Stimulated activated CD4-positive, alpha-beta T cell treated with anti-CD3 and anti-CD28 coated beads, Interleukin-4, amount 100 ng/mL, for 24 hours (primary cell): ENCODE measurements at places on chromosomes 13 and 19.

GRCh38 chr19:33674626-33675367, 53.0 kb downstream of the CHST8 start:
- no peak for DNase-seq

DNA sequence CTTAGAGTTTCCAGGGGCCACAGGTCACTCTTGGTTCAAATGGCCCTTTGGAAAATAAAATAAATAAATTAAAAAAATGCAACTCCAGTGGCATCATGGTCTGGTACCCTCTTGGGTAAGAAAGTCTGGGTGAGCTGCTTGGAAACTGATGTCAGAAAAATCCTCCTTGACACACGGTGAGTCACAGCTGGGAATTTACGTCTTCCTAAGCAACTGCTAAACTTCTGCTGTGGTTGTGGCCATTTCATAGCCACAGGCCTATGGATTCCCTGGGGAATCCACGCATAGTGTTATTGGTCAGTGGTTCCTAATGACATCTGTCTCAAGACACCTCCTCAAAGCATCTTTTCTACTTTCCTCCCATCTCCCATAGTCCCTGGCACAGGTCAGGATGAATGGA, 220.8 kb downstream of the COG6 start:
- no peak for DNase-seq

GRCh38 chr13:110499621-110500281, 61.8 kb downstream of the RAB20 start:
- DNase-seq, result no peak

GRCh38 chr13:34816245-34816884, 125.7 kb upstream of the NBEA start:
- no peak for DNase-seq

DNA sequence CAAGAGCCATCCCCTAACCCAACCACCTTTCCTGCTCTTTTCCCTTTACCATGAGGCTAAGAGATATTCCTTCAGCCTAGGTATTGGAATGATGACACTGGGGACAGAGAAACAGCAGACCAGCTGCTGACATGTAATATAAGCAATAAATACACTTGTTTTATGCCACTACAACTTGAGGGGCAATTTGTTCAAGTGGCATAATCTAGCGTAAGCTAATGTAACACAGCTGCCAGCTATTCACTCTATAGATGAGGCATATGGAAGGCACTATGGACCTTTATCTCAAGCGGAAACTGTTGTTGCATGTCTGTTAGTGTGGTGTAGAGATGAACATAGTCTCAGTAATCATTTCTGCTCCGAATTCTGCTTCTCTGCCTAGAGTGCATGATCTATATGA, 111.1 kb downstream of the STARD13 start:
- DNase-seq, result no peak

DNA sequence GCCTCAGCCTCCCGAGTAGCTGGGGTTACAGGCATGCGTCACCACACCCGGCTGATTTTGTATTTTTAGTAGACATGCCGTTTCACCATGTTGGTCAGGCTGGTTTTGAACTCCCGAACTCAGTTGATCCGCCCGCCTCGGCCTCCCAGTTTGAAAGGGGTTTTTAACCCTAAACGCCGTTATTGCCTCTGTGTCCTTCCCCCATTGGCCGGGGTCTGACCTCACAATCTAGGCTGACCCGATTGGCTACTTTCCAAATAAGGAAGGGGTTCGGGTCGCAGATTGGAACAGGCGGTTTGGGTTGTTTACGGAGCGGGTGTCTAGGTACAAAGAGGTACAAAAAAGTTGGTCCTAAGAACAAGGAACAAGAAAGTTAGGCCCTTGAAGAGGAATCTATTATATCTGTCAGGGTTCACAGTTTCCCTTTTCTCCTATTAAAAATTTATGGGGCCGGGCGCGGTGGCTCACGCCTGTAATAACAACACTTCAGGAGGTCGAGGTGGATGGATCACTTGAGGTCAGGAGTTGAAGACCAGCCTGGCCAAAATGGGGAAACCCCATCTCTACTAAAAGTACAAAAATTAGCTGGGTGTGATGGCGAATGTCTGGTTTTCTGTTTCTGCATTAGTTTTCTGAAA, 1.0 kb downstream of the ZNF253 start:
- peak; percentile 52 for DNase-seq

- DNase-seq, result no peak
These were observed 389.3 kb downstream of the DACH1 start for GRCh38 chr13:71477735-71478134.

GRCh38 chr19:55441319-55441691, 1.8 kb downstream of the SHISA7 start:
- DNase-seq, result no peak

DNA sequence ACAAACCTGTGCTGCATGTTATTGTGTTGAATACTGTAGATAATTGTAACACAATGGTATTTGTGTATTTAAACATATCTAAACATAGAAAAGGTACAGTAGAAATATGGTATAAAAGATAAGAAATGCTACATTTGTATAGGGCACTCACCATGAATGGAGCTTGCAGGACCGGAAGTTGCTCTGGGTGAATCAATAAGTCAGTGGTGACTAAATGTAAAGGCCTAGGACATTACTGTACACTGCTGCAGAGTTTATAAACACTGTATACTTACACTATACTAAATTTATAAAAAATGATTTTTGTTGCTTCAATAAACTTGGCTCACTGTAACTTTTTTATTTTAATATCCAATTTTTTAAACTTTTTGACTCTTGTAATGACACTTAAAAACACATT, 34.4 kb downstream of the LMO7 start:
- DNase-seq, result no peak

DNA sequence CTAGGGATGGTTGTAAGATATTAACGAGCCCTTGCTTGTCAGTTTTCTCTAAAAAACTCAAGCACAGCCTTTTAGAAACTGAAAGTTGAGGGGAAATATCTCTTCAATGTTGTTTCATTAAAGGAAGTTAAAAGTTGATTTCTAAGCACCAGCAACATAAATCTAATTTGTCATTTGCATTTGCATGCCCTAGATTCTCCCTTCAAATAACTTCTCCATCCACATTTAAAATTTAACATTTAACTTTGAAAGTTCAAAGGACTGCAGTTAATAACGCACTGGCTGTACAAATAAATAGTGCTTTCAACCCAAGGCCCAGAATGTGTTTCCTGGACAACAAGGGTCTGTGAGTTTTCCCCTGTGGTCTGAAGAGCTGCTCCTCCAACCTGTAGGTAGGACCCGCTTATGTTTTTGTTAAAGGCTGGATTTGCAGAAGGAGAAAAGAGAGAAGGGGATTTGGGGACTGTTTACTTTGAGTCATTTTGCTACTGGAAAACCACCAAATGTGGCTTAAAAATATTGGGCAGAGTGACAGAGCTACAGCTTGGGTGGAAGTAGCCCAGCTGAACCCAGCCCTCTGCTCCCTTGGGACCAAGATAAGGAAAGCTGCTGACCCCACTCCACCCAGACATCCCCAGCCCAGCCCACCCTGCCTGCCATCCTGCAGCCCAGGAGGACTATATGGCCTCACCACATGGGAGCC, 39.8 kb downstream of the TNFRSF19 start:
- DNase-seq, result no peak

- peak; percentile 36 for DNase-seq
These were observed 441.5 kb upstream of the KLF12 start for GRCh38 chr13:74575729-74576125.
